ENCODE measurements at places on chromosomes 5 and 9.

GRCh38 chr9:100014846-100015245, 84.0 kb downstream of the ERP44 start:
- no peak for DNase-seq

GRCh38 chr9:9574080-9574479, 1038.7 kb downstream of the PTPRD start:
- no peak for DNase-seq

DNA sequence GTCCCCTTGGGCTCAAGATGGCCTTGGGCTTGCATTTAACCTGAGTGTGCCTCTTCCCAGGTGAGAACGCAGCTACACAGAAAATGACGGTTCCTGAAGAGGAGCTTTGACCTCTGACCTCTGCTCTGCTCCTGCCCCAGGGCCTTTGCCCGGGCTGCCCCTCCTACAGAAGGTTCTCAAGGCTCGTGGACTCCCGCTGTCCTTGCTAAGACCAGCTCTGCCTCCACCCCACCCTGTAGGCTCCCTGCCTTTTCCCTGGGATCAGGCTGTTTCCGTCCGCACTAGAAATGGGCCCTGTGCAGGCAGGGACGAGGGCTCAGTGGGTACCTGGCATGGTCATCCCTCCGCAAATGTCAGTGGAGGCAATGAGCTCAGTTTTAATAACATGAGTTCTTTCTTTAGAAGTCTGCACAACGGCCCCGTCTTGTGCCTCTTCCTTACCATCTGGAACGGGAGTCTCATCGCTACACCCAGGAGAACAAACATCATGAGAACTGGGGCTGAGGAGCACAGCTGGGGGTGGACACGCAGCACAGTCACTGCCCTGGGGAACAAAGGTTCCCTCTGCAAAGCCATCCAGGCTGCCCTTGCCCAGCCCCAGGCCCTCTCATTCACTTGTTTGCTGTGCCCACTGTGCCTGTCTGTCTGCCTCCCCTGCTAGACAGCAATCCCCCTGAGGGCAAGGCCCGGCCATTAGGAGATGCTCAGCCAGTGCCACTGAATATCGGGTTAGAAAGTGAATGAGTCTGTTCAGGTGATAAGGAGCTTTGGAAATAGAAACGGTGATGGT, 26.7 kb upstream of the LPCAT1 start:
- DNase-seq: no peak

DNA sequence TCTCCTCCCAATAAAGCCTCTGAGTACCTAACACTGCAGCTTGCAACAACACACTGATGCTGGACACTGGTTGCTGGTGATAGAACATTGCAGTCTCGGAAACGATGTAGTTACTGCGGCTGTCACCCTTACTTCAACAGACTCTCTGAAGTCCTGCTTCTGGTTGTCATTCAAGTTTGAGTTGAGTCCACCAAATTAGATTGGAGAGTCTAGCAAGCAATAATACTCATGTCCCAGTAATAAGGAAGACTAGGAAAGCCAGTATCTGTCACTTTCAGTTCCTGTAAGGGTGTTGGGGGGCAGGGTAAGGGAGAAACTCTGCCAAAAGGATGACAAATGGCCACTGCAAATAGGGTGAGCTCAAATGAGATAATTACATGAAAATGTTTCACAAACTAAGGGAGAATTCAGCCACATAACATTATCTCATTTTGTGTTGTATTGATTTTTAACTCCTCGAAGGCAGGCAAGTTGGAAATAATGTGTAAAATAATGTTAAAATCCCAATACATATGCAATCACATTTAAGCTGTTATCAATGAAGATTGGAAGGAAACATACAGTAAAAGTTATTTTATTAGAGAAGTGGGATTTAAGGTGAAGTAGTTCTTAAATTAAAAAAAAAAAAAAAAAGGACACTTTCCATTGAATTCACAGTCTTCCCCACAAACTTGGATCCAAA, 849 bp upstream of the IFT74 start:
- DNase-seq: no peak

GRCh38 chr5:5667136-5667554, 244.7 kb downstream of the ICE1 start:
- no peak for DNase-seq

DNA sequence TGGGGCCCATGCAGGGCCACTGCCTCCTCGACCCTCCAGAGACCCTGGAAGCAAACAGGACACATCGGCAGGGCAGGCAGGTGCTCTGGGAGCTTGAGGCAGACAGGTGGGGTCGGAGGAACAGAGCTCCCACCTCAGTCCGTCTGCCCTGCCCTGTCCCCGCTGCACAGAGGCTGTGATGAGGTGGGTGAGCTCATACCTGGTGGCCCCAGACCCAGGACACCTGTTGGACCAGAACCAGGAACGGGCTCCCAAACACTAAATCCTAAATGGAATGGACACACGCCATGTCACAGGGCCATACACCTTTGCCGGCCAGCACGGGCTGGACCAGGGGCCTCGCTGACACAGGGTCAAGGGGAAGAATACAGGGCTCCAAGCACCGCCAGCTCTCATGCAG, 5.5 kb downstream of the SOHLH1 start:
- DNase-seq: no peak

GRCh38 chr5:115262011-115262320, 711 bp downstream of the PGGT1B start:
- no peak for DNase-seq

- no peak for DNase-seq
Observed at GRCh38 chr9:12875191-12875590, 100.4 kb downstream of the LURAP1L start.

GRCh38 chr9:127728808-127729207, 6.3 kb downstream of the TOR2A start:
- DNase-seq: no peak

GRCh38 chr9:89548071-89548638, 50.2 kb upstream of the SEMA4D start:
- DNase-seq: no peak

DNA sequence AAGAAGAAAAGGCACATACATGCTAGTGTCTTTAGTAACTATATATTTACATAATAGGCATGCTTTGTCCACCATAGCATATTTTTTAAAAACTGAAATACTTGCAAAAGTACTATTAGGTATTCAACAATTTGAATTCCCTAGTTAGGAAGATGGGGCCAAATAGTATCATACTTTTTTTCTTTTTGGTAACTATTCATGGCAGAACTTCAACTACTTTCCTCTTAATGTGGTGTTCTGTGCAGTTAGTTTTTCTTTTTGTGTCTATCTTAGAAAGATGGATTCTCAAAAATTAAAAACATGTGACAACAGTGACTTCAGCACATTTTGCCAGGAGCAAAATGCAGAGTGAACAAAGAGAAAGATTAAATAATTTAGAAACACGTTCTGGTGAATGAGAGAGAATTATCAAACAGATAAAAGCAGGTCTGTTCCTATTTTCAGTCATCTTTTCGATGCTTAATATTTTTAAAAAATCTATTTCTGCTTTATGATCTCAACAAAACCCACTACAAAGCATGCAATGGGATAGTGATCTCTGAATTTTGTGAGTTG, 341.1 kb downstream of the ARL15 start:
- no peak for DNase-seq

GRCh38 chr9:129726322-129727160, 26.3 kb downstream of the PTGES start:
- DNase-seq: peak; percentile 39

DNA sequence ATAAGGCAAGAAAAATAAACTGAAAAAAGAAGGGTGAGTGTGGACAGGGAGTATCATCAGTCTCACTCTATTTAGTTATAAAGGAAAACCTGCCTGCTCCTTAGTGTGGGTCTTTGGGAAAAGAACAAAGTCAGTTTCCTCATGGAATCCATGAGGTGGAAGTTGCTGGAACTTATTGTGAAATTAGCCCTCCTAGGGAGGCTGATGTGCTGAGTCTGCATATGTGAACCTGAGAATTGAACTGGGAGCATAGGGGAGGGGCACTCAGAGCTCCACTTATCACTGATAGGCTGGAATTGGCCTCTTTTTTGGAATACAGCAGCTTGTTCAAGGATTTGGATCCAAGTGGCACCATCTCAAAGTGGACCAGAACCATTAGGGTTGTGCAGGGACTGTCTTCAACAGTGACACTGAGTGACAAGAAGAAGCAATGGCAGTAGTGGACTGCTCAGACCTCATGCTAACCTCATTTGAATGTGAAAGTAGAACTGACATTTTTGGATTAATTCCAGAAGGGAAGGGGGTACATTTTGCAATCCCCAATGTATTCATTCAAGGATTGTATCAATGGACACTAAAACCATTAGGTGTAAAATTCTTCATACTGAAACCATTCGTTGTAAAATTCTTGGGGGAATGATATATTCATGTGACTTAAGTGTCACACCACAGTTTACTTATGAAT, 103.6 kb upstream of the KLF9 start:
- DNase-seq: no peak

DNA sequence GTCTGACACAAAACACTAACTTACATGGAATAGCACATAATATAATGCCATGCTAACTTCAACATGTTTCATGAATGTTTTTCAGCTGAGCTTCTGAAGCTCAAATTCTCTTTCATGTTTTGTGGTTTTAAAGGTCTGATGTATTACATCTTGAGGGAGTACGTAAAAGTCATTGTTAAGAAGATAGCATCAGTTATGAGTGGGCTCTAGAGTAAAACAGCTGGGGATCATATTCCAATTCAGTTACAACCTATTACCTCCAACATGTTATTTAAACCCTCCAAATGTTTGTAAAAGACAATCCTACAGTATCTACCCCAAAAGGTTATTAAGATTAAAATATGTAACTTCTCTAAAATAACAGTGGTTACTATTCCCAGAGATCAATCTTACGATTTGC, 19.2 kb downstream of the CETN3 start:
- no peak for DNase-seq

- DNase-seq: no peak
Observed at GRCh38 chr5:145848854-145849253, 13.7 kb upstream of the PRELID2 start.

GRCh38 chr9:76302947-76303550, 91.2 kb downstream of the RFK start:
- DNase-seq: no peak

- no peak for DNase-seq
Observed at GRCh38 chr9:123063177-123063598, 29.7 kb downstream of the GPR21 start.

DNA sequence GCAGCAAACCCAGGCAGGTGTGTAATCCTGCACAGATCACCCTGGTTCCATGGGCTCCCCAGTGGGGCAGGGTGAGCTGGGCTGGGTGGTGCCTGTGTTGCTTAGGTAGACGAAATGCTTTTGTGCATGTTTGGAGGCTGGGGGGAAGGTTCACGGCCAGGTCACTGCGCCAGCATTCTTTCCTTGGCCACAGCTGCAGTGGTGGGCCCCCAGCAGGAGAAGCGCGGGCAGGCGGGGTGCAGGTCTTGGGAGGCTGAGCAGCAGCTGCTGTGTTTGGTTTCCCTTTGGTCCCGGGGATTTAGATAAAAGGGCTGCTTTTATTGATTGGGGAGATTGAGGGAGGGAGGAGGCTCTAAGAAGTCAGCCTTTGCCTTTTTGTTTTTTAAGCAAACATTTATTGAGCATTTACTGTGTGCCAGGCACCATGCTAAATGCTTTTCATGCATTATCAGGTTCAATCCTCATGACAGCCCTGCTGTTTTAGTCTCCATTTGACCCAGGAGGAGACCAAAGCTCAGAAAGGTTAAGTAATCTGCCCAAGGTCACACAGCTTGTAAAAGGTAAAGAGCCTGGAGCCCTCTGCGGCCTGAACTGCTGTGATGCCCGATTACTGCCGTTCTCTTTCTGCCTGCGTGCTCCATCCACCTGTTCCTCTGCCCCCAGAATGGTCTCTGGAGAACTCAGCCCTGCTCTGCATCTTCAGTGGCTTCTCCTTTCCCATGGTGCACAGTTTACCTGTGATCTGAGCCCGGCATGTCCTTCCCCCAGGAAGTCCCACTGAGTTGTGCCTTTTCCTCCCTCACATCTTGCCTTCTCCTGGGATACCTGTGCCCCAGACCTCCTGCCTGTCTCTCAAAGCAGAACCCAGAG, 94.4 kb downstream of the MACROH2A1 start:
- no peak for DNase-seq

- DNase-seq: no peak
Observed at GRCh38 chr5:168317521-168318147, 26.2 kb downstream of the WWC1 start.

GRCh38 chr5:75623846-75624245, 12.6 kb downstream of the ANKDD1B start:
- DNase-seq: no peak

GRCh38 chr5:32304622-32305021, 8.1 kb downstream of the MTMR12 start:
- DNase-seq: no peak

DNA sequence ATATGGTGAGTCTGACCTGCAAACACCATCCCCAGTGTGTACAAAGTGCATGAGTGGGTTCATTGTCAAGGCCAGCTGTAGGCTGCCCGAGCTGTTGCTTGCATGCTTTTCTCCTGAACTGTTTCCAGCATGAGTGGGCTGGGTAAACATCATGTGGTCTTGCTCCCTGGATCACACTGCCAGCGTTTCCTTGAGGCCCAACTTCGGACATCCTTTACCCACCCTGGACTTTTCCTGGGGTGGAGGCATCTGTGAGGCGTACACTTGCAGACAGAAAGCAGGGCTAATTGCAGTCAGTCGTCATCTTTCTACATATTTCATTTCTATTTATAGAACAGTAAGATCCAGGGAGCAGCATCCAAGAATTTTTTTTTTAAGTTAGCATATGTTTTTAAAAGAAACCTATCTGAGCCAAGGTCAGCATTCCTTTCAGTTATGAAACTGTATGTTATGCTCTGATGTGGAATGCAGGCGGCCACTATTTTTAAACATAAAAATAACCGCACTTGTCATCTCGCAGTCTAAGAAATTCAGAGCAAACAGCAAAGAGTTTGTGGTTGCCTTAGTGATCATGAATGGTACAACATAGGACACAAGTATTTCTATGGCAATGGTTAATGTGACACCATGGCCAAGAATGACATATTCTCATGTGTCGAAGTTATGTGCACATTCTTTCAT, 106.5 kb upstream of the DMRT1 start:
- peak; percentile 72 for DNase-seq

GRCh38 chr9:94112716-94113465, 28.6 kb downstream of the PTPDC1 start:
- no peak for DNase-seq

DNA sequence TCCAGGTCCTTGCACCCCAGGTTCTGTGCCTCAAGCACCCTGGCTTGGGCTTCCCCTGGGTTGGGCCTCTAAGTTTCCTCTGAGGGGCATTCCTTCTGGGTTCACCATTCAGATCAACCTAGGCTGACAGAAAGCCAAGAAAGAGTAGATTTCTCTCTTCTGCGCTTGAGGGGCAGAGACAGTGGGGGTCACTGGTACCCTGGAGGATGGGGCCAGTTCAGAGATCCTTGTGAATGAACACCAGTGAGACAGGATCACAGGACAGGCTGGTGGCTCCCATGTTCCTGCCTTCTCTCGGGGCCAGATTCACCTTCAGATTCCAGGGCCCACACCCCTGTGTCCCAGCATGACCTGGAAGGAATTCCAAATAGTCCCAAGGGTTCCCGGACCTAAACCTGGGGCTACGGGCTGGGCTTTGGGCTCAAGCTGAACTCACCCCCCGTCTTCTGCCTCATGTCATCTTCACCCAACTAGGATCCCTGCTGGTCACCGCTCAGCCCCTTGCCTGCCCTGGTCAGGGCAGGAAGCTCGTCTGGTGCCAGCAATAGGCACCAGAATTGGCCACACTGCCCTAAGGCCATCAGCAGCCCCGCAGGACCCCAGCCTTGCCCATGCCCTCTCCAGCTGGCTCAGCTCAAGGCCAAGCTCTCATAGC, 91.8 kb upstream of the MVB12B start:
- no peak for DNase-seq
